Uterus (tissue), 4 donors: ENCODE measurements at places on chromosomes 6 and 20. TPM values are rescaled to one million over a fixed set of nuclear protein-coding genes. Genes with fewer than 3 reads are reported as not detected.
A peak's percentile ranks its signal among the peaks of the same experiment; 100 is the strongest.

The VARS1 gene
- total RNA-seq, result 35.6 TPM

The HLA-DRB5 gene
- not detected for total RNA-seq

The UTRN gene
- 336 TPM for total RNA-seq

The MPIG6B gene
- total RNA-seq, result 0.49 TPM

The CTCFL gene
- not detected for total RNA-seq

The FAM184A gene
- 9.5 TPM for total RNA-seq

The FLOT1 gene
- 155 TPM for total RNA-seq

The FOXF2 gene
- not detected for total RNA-seq

The CEP85L gene
- total RNA-seq, result 32.7 TPM

The SPACA1 gene
- total RNA-seq, result not detected

The KCNQ2 gene
- not detected for total RNA-seq

GRCh38 chr20:24782801-24783630 lies 166.1 kb upstream of the CST7 start:
- no peaks in the 10 kb centered on the region for H3K4me1 ChIP-seq
- no peak for DNase-seq
- no peaks in the 10 kb centered on the region for H3K27me3 ChIP-seq
- H3K4me3 ChIP-seq, result no peak overlapping the region

DNA sequence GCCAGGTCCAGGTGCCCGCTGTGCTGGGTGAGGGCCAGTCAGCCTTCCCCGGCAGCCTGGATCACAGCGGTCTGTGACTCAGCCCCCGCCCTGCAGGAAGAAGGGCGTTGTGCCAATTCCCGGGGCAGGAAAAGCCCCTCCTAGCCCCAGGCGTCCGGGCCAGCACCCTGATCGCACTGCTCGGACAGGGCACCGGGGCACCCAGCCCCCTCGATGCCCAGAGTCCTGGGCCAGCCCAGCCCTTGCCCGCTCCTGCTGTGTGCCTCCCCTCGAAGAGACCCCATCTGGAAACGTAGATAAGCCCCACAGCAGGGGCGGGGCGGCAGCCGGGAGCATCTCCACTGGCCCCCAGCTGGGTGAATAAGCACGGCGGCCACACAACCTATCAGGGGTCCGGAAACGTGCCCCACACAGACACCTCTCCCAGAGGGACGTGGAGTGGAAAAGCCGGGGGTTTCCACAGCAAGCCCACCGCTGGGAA lies 9.9 kb downstream of the LAMA5 start:
- H3K36me3 ChIP-seq, result no peaks in the 10 kb centered on the region
- peaks cover 38% of the 10 kb centered on the region for H3K4me1 ChIP-seq
- no peaks in the 10 kb centered on the region for H3K27me3 ChIP-seq
- DNase-seq, result peak; percentile 76
- peak overlapping the region; percentile 92 for H3K27ac ChIP-seq
- H3K4me3 ChIP-seq, result no peak overlapping the region

DNA sequence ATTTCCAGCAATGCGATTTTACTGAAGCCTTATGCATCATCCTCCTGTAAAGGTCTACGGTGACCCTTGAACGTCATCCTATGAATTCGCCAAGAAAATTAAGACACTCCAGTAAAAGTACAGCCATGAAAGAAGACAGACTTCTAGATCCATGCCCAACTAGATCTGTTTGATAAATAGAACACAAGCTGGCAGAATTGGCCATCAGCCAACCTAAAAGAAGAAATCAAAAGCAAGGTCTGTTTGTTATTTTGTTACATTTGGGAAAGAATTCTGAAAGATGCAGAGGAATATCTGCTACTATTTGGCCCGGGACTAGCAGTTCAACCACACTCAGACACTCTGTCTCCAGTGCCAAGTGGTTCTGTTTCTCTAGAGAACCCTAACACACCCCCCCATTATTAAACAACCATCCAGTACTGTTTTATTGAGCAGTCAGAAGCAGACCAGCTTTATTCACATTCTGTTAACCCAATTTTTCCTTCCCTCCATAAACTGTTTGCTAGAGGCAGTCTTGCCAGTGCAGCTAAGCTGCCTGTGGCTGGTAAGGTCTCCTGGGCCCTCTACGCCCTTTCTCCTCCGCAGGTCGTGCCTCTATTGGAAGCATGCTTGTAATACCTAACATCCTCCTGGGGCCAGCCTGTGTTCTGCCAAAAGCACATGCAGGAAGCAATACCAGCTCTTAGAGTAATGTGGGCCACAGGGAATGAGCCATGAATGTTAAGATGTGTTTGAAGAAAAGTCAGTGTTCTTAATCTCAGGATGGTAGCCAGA lies 30.7 kb downstream of the LY86 start:
- no peak overlapping the region for H3K4me3 ChIP-seq
- H3K36me3 ChIP-seq, result no peaks in the 10 kb centered on the region
- H3K27ac ChIP-seq, result peak overlapping the region; percentile 1
- DNase-seq, result no peak
- no peaks in the 10 kb centered on the region for H3K4me1 ChIP-seq

- H3K27me3 ChIP-seq, result no peaks in the 10 kb centered on the region
- H3K4me1 ChIP-seq, result no peaks in the 10 kb centered on the region
- no peak overlapping the region for H3K4me3 ChIP-seq
- no peaks in the 10 kb centered on the region for H3K36me3 ChIP-seq
- DNase-seq, result no peak
Measured at GRCh38 chr6:26041946-26042345, 45.3 kb upstream of the HFE start.

GRCh38 chr20:21511485-21511849 lies 2.4 kb downstream of the NKX2-2 start:
- H3K27ac ChIP-seq, result no peak overlapping the region
- no peaks in the 10 kb centered on the region for H3K4me1 ChIP-seq
- H3K27me3 ChIP-seq, result peaks cover 6% of the 10 kb centered on the region

GRCh38 chr20:1247689-1248088 lies 18.4 kb upstream of the SNPH start:
- no peak overlapping the region for H3K27ac ChIP-seq
- DNase-seq, result no peak

GRCh38 chr6:118896339-118897136 lies 2.6 kb downstream of the ASF1A start:
- H3K36me3 ChIP-seq, result no peaks in the 10 kb centered on the region
- no peaks in the 10 kb centered on the region for H3K27me3 ChIP-seq
- no peak overlapping the region for H3K4me3 ChIP-seq

DNA sequence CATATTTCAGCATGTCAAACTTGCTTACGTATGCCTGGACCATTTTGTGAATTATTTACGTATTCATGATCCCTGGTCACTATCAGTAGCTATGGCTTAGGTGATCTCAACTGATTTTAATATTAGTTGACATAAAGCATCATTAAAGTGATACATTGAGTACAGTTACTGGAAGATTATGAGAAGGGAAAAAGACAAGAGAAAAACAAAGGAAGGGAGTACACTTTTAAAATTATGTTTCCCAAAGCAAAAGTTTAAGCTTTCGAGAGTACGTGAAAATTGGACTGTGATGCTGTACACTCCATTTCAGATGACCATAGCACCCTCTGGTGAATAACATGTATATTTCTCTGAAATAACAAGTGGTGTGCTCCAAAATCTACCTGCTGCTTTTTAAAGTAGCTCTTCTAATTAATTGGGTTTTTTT lies 215.0 kb upstream of the HSF2 start:
- H3K27ac ChIP-seq, result no peak overlapping the region
- no peaks in the 10 kb centered on the region for H3K4me1 ChIP-seq
- H3K36me3 ChIP-seq, result no peaks in the 10 kb centered on the region

GRCh38 chr6:93751969-93752368 lies 332.6 kb upstream of the EPHA7 start:
- H3K4me1 ChIP-seq, result no peaks in the 10 kb centered on the region
- H3K27me3 ChIP-seq, result no peaks in the 10 kb centered on the region
- DNase-seq, result no peak
- no peaks in the 10 kb centered on the region for H3K36me3 ChIP-seq
- no peak overlapping the region for H3K4me3 ChIP-seq
- no peak overlapping the region for H3K27ac ChIP-seq

DNA sequence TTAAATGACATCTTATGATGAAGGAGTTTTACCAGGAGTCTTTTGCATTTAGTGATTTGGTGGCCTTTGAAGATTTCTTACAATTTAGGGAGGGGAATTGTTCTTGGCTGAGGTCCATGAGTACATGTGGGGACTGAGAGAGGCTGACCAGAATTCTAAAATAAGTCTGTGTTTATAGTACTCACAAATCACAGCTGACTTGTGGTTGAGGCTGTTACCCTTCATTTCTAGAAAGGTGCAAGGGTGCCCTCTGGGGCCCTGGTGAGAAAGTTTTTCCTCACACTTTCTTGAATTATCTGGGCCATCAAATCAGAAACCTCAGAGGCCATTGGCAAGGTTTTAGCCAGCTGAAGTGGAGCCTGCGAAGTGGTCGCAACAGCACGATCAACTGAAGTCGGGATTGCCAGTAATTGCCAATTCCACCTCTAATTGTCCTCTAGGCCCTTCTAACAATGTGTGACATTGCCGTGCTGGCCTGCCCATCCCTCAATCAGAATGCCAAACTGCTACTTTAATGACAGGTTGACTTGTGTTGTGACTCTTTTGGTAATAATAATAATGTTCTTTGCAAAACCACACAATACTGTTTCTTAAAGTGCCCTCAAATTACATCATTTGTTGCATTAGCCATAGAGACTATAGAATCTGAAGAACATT lies 221.6 kb downstream of the OGFRL1 start:
- no peaks in the 10 kb centered on the region for H3K4me1 ChIP-seq
- DNase-seq, result peak; percentile 30
- no peaks in the 10 kb centered on the region for H3K27me3 ChIP-seq
- H3K4me3 ChIP-seq, result no peak overlapping the region
- no peak overlapping the region for H3K27ac ChIP-seq
- H3K36me3 ChIP-seq, result no peaks in the 10 kb centered on the region

DNA sequence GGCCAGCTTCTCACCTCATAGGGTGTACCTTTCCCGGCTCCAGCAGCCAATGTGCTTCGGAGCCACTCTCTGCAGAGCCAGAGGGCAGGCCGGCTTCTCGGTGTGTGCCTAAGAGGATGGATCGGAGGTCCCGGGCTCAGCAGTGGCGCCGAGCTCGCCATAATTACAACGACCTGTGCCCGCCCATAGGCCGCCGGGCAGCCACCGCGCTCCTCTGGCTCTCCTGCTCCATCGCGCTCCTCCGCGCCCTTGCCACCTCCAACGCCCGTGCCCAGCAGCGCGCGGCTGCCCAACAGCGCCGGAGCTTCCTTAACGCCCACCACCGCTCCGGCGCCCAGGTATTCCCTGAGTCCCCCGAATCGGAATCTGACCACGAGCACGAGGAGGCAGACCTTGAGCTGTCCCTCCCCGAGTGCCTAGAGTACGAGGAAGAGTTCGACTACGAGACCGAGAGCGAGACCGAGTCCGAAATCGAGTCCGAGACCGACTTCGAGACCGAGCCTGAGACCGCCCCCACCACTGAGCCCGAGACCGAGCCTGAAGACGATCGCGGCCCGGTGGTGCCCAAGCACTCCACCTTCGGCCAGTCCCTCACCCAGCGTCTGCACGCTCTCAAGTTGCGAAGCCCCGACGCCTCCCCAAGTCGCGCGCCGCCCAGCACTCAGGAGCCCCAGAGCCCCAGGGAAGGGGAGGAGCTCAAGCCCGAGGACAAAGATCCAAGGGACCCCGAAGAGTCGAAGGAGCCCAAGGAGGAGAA lies 10.5 kb downstream of the GNAS-AS1 start:
- H3K27me3 ChIP-seq, result no peaks in the 10 kb centered on the region
- no peaks in the 10 kb centered on the region for H3K4me1 ChIP-seq
- no peak overlapping the region for H3K4me3 ChIP-seq
- DNase-seq, result no peak
- H3K36me3 ChIP-seq, result no peaks in the 10 kb centered on the region

DNA sequence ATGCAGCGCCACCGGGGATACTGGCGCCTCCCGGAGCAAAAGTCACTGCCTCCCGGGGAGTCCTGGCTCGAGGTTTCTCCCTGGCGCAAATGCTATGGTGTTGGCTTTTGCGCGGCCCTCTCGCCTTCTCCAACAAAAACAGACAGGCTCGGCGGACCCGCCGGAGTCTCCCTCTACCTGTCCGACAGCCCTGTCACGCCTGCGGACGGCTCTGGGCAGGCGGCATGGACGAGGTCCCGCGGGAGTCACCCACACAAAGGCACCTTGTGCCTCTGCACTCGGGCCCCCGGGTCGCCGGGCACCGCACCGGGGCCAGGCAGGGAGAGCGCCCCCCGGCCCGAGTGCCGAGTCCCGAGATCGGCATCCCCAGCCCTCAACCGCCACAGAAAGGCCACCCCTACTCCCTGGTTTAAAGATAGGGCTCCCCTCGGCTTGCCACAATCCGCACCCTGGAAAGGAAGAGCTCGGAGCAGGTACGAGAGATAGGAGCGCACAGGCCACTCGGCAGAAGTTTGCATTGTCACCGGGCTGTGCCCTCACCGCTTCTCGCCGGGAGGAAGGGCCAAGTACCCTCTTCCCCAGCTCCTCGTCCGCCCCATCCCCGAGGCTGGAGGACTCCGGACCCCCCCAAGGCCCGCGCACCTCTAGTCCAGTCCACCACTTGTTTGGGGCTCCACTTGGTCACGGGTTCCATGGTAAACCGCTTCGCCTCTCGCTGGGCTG lies 903 bp downstream of the CNKSR3 start:
- H3K27me3 ChIP-seq, result no peaks in the 10 kb centered on the region
- H3K4me1 ChIP-seq, result no peaks in the 10 kb centered on the region
- peak; percentile 37 for DNase-seq
- no peaks in the 10 kb centered on the region for H3K36me3 ChIP-seq
- H3K4me3 ChIP-seq, result peak overlapping the region; percentile 87

DNA sequence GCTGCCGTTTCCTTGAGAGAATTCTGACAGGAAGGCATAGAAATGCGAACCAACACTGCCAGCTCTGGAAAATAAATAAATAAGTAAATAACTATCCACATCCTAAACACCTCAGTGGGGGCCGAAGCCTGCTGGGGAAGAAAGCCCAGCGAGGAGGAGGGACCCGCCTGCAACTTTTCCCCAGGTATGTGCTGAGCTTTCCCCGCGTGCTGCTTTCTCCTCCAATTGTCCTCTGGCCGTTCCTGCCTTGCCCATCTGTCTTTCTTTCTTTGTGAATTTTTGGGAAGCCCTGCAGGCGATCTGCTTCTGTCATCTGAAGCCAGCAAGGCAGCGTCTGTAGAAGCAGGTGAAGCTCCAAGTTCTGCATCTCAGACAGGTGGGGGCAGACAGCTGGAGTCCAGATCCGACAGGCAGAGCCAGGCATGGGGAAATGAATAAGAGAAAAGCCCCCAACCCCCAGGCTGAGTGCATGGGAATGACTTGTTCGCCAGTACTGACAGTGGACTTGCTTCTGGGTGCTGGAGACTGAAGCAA lies 49.2 kb upstream of the IL17A start:
- no peaks in the 10 kb centered on the region for H3K27me3 ChIP-seq
- DNase-seq, result no peak
- H3K27ac ChIP-seq, result no peak overlapping the region
- H3K36me3 ChIP-seq, result no peaks in the 10 kb centered on the region

- no peaks in the 10 kb centered on the region for H3K4me1 ChIP-seq
- DNase-seq, result no peak
- no peaks in the 10 kb centered on the region for H3K27me3 ChIP-seq
Measured at GRCh38 chr20:60244373-60245146, 286.3 kb downstream of the CDH26 start.

- H3K4me1 ChIP-seq, result no peaks in the 10 kb centered on the region
- H3K27ac ChIP-seq, result no peak overlapping the region
- DNase-seq, result no peak
- no peaks in the 10 kb centered on the region for H3K27me3 ChIP-seq
- H3K4me3 ChIP-seq, result no peak overlapping the region
Measured at GRCh38 chr6:111925296-111925695, 52.0 kb upstream of the FYN start.

GRCh38 chr6:87088076-87088475 lies 6.8 kb downstream of the CGA start:
- H3K27ac ChIP-seq, result no peak overlapping the region
- H3K27me3 ChIP-seq, result no peaks in the 10 kb centered on the region
- no peak for DNase-seq
- H3K36me3 ChIP-seq, result no peaks in the 10 kb centered on the region
- no peaks in the 10 kb centered on the region for H3K4me1 ChIP-seq

GRCh38 chr6:107716688-107717089 lies 107.4 kb downstream of the SCML4 start:
- no peak overlapping the region for H3K4me3 ChIP-seq
- no peak for DNase-seq
- no peaks in the 10 kb centered on the region for H3K27me3 ChIP-seq
- no peak overlapping the region for H3K27ac ChIP-seq
- no peaks in the 10 kb centered on the region for H3K36me3 ChIP-seq
